ENCODE measurements at places on chromosomes 13 and 19. TPM values are rescaled to one million over a fixed set of nuclear protein-coding genes. Genes with fewer than 3 reads are reported as not detected.

The ZNF415 gene
- 3.9 TPM for total RNA-seq

The F10 gene
- total RNA-seq: 6.7 TPM

The FTL gene
- 1,824 TPM for total RNA-seq

The KCTD15 gene
- total RNA-seq: 52.1 TPM

DNA sequence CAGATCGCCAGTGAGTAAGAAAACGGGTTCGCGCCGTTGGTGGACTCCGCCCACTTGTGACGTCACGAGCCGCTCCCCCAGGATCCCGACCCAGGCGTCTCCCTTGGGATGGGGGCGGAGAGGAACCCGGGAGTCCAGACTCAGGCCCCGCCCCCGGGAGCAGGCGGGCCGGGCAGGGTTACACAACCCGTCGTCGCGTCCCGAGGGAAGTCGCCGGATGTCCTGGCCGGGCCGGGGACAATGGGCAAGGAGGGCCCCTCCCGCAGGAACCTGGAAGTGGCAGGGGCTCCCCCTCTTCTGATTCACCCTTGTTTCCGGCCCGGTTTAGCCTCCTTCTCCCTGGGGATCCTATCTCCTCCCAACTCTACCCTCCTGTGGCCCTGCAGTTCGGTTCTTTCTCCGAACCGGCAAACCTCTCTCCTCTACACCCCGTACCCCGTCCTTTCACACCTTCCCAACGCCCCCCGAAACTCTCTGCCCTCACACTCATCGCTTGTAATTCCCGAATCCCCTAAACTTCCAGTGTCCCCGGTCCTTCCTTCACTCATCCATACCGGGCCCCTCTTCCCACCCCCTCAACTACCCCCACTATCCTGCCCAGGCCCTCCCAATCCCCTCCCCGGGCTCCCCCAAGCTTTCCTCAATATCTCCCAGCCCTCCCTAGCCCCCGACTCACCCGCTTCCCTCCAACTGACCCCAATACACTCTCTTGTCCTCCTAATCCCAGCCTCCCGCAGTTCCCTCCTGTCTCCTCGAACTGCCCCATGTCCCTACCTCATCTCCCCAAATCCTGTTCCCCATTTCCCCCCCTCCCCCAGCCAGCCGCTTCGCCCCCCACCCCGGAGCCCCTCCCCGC is 20.0 kb upstream of the ERCC1 start:
- DNase-seq: peak; percentile 97

DNA sequence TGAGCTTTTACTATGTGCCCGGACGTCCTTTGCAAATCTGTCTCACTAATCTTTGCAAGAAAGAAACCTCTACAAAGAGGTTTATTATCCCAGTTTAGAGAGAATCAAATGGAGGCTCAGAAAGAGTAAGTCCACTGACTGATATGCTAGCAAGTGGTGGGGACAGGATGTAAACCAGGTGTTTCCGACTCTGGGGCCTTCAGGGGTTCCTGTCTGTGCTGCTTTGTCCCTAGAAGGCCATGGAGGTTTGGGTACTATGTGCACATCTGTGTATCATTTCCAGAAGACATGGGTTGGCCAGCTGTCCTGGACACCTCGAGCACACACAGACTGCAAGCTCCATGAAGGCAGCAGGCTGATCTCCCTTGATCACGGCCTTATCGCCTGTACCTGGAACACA is 1.2 kb upstream of the KPTN start:
- DNase-seq: no peak

DNA sequence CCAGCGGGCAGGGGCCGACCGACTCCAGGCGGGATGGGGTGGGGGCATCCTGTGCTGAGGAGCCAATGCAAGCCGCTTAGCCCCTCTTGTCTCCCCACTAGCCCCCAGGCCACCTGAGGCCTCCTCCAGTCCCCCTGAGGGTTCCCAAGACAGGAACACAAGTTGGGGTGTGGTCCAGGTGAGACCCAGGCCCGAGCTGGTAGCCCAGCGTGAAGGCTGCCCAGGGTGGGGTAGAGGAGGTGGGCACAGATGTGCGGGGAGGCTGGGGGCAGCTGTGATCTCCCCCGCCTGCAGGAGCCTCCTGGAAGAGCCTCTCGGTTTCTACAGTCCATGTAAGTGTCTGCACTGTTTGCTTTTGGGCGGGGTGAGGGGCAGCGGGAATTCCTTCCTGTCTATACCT is 10.4 kb downstream of the TLE6 start:
- DNase-seq: no peak

- peak; percentile 83 for DNase-seq
These were observed 5.9 kb downstream of the GAMT start for GRCh38 chr19:1395194-1396018.

DNA sequence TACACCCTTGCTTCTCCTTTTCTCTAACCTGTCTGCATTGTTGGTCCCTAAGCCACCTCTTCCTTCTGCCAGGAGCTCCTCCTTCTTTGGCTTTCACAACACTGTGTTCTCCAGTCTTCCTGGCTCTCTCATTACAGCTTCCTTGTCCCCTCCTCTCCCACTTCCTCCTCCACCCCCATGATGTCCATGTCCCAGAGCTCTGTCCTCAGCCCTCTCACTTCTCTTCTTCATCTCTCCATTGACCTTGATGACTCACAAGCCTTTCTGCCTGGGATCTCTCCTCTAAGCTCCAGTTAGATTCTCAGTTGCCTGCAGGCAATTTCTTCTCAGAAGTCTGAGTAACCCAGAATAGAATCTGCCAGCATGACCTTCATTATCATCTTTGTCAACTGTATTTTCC is 100.3 kb upstream of the WASF3 start:
- no peak for DNase-seq

DNA sequence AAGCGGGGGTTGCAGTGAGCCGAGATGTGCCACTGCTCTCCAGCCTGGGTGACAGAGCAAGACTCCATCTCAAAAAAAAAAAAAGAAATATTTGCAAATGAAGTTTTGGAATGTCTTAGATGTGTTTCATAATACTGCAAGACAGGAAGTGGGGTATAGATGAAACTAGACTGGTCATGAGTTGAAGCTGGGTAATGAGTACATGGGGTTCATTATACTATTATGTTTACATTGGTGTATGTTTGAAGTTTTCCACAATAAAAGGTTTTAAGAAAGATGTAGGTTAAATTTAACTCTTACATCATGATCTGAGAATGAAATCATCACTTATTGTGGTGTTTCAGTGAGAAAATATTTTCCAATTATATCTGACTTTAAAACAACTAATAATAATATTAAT is 19.0 kb downstream of the FNDC3A start:
- no peak for DNase-seq

DNA sequence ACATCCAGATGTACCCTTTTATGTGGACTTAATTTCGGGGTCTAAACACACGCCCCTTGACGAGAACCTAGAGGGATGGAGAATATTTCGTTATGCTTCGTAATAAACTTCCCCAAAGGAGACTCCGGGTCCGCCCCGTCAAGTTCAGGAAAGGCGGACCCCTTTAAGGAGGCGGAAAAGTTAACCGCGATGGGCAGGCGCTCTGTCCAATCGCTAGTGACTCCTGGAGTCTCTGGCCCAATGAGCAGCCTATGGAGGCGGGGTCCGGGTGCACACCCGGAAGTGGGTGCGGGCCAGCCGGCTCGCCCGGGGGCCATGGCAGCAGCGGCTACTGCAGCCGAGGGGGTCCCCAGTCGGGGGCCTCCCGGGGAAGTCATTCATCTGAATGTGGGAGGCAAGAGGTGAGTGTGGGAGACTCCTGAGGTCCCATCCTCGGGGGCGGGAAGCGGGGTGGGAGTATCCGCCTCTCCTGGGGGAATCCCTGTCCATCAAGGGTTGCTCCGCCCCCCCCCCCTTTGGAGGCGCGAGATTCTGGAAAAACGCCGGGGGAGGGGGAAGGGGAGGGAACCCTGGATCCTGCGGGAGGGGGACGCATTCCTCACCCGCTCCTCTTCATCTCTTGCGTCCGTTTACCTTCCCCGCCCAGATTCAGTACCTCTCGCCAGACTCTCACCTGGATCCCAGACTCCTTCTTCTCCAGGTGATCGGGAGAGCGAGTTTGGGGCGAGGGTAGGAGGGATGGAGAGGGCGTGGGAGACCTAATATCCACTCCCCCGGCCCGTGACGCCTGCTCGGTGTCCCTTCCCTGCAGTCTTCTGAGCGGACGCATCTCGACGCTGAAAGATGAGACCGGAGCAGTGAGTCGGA is at the start of gene SHKBP1:
TSS of gene SHKBP1 (plus strand) at position 289 of the 867 bp plus-strand sequence. CDS start at position 316, 27 bp downstream.
- peak; percentile 95 for DNase-seq

DNA sequence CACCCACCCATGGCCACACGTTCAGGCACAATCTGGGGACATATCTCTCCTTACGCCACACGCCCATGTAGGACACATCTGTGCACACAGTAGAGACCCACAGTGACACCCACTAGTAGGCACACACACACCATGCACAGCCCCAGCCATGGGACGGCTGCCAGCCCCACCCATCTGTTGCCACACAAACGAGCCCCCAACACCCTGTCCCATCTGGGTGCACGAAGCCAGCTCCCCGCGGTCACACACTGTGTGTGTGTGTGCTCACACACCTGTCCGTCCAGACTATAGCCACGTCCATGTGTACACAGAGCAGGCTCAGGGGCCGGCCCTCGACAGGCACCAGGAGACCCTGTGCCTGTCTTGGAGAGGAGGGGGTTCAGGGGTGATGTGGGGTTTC is 10.6 kb downstream of the ERFL start:
- no peak for DNase-seq

DNA sequence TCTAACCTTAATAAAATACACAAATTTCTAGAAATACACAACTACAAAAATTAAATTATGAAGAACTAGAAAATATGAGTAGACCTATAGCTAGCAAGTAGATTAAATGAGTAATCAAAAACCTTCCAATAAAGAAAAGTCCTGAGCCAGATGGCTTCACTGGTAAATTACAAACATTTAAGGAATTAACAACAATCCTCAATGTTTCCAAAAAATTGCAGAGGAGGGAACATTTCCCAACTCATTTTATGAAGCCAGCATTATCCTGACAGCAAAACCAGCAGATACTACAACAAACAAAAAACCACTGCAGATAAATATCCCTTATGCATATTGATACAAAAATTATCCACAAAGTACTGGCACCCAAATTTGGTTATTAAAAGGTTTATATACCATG is 230.9 kb downstream of the COG6 start:
- DNase-seq: no peak

DNA sequence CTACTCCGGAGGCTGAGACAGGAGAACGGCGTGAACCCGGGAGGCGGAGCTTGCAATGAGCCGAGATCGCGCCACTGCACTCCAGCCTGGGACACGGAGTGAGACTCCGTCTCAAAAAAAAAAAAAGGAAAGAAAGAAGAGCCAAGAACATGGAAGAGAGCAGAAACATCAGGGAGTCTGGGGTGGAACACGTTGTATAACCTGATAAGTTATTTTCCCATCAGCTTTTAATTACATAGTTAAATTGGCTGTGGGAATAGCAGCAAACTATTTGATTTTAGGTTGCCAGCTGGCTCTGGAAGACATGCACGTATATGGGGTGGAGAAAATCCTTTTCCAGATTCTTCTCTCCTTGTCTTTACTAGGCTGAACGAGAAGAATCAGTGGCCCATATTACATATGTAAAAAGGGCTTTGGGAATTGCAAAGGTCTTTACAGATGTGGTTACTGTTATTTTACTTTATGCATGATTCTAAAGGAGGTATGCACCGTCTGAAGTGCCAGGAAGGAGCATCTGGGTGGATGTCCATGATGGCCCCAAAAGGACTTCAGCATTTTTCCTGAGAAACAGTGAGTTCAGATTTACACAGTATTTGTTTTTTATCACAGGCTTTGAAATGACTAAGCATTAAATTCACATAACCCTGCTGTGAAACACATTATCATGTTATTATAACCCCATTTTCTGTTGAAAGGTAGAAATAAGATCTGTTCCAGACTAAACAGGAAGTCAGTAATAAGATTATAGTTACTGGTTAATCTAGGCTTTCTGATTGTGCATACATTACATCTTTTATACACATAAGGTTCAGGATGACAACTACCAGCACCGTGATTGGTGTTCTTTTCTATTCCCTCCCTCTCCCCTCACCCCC is 4.6 kb upstream of the NAA16 start:
- DNase-seq: peak; percentile 59

DNA sequence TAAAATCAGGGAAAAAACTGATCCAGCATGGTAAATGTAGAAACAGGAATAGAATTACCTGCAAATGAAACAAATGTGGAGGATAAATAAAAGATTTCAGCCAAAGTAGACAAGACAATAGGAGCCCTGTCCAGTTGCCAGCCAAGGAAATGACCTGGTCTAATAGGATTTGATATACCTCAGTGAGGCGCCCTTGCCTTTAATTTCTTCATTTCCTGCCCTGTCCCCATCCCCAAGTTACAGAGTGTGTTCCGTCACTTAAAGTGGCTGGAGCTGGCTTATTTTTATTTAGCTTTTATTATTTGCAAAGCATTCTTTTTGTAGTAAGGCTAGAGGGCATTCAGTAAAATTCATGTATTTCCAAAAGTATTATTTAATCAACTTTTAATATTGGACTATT is 1022.0 kb downstream of the EFNB2 start:
- no peak for DNase-seq

- no peak for DNase-seq
These were observed 218.1 kb downstream of the KCTD12 start for GRCh38 chr13:76668141-76668540.

DNA sequence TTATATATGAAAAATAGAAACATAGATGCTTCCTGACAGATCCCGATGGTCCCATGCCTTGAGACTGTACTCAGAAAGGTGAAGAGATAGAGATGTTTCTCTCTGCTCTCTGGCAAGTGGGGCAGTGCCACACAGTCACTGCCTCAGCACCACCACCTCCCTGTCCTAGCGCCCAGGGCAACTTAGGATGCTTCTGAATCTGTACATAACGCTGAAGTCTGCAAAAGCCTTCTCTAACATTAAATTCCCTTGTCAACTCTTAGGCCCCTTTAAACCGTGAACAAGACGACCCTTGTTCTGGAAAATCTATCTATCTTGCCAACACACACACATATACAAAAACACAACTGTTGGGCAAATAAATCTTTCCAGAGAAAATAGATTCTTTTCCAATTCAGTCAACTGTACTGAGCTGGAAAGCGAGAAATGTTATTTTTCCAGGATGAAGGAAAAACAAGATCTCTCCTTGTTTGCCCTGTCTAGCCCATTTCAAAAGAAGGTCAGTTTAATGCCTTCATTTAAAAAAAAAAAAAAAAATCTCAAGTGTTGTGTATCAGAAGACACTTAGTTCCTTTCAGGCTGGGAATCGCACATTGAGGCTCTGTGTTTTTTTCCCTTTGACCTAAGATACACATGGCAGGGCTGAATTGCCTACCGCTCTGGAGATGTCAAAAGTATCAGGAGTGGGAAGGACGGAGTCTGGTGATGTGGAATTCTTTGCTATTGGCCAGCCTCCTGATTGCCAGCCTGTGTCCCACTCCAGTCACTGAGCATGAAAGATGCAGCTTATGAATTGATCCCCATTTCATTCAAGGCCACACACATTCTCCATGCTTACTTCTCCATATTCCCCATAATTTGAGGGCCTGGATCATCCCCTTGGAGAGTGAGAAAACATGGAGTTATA is 241.4 kb downstream of the LACC1 start:
- DNase-seq: no peak

- no peak for DNase-seq
These were observed 216.9 kb upstream of the RXFP2 start for GRCh38 chr13:31522396-31522795.

GRCh38 chr13:97295283-97296182 is 73.4 kb downstream of the MBNL2 start:
- no peak for DNase-seq

Data from body of pancreas (tissue), 4 donors.